ENCODE measurements at places on chromosomes 3 and 15.
A peak's percentile ranks its signal among the peaks of the same experiment; 100 is the strongest.

GRCh38 chr3:184977796-184978195 is 165.8 kb downstream of the VPS8 start:
- DNase-seq: no peak

DNA sequence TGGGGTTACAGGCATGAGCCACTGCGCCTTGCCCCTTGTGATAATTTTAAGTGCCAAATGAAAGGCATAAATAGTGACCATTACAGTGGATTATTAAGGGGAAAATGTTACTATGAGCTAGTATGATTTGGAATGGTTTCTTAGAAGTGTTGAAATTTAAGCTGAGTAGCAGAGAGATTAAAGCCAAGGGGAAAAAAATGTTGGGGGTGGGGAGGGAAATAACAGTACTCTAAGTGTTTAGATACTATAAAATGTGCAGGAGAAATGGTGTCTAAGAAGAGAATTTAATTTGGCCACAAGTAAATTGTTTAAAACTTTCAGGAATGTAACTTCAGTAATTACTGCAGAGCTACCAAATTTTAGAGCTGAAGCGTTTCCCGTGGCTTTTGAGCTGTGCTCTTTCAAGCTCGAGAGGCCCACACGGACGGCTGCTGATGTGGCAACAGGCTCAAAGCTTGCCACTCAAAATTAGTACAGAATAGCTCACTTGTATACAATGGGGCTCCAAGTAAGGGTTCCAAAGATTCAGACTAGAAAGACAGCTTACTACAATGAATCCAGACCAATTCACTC is 23.9 kb upstream of the SLC12A8 start:
- no peak for DNase-seq

DNA sequence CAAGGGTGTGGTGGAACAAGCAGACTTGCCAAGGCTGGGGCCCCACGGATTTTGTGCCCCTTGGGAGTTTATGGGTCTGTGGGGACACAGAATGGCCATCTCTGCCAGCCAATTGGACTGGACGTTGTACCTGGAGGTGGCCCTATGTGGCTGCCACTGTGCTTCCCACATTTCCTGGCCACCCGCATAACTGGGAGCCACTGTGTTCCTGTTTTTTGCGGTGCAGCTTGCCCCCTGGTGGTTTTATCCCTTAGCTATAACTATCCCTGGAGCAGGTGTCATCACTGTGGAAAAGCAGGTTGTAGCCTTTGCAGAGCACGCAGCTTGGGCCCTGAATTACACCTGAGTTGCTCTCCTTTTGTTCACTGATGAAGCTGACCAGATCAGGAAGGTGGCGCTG is 306.3 kb downstream of the ZPLD1 start:
- DNase-seq: peak; percentile 34

GRCh38 chr3:110301781-110302180 is 769.8 kb upstream of the NECTIN3 start:
- DNase-seq: no peak

- DNase-seq: no peak
These were observed 102.6 kb upstream of the SLC6A6 start for GRCh38 chr3:14299767-14300166.

GRCh38 chr3:28406241-28406640 is 57.6 kb upstream of the AZI2 start:
- DNase-seq: no peak

- no peak for DNase-seq
These were observed 3.7 kb upstream of the LSG1 start for GRCh38 chr3:194675680-194676079.

DNA sequence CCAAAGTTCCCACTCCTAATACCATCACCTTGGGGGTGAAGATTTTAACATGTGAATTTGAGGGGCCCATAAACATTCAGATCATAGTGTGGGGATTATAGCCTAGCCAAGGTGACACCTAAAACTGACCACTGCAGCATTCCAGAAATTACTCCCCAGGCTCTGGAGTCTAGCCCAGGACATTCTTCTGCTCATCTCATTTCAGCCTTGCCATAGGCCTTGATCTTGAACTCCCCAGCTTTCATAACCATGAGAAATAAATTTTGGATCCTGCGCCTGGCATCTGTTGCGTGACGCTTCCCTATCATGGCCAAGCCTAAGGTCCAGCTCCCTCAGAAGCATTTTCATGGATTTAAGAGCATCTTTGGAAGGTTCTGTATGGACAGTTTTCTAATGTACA is 502.9 kb upstream of the THBS1 start:
- no peak for DNase-seq

- no peak for DNase-seq
These were observed 114.0 kb upstream of the RGMA start for GRCh38 chr15:93203036-93203435.

- DNase-seq: no peak
These were observed 405.9 kb downstream of the ROBO1 start for GRCh38 chr3:79361748-79362378.

GRCh38 chr15:86106306-86106705 is 26.6 kb downstream of the AGBL1 start:
- DNase-seq: no peak

DNA sequence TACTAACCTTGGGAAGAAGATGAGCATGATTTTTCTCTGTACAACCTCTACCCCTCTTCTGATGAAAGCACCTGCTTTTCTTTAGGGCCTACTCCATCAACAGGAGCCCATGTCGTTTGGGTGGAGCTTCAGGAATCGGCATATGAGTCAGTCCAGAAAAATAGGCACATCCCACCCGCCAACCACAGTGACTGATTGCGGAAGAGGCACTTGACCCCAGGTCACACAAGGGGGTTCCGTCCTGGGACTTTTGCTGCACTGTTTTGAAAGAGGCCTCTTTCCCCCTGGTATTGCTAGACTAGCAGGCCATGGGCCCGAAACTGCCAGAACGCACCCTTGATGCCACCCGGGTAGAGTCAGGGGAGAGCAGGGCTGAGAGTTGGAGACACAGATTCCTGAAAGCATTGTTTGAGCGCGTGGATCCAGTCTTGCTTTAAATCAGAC is 19.3 kb upstream of the NRROS start:
- DNase-seq: no peak

DNA sequence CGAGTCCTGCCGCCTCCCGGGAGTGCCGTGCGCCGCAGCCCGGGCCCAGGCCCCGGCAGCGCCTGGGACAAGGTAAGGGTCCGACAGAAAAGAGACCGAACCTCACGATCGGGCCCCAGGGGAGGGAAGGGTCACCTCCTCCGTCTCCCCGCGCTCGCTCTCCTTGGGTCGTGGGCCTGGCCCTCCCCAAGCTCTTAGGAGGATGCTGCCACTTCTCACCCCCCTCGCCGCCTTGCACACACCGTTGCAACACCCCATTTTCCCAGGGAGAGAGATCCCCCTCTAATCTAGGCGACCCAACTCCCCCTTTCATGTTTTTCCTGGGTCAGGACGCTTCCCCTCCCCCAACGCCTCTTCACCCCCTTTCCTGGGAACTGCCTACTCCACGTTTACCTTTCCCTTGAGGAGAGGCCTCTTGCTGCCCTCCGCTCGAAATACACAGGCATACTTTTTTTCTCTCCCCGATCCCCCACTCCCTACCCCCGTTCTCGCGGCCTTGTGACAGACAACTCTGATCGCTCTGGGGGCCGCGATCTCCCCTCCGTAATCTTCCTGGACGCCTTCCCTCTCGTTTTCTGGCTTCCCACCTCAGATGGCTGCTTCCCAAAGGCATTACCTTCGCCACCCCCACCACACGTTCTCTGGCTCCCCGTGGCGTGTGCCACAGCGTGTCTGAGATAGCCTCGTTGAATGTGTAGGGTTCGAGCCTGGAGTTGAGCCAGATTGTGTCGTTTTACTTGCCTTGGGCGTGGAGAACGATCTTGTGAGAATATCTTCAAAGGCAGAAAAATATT is 688 bp downstream of the SETD5 start:
- DNase-seq: peak; percentile 41

DNA sequence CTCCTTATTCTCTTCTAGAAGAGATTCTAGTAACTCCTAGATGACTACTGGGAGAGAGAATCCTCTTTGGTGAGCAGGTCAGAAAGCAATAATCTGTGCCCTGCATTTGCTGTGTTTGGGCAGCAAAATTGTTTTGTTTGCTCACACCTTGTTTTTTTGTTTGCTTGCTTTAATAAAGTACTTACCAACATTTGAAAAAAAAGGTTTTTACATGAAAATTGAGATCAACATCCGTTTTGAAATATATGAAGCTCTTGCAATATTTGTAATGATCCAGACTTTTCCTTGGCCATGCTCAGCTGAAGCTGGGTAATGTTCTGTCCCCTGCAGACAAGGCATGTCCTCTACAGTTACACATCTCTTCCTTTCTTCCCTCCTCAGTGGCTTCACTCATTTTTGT is 62.2 kb downstream of the DIPK2A start:
- no peak for DNase-seq

GRCh38 chr15:31399544-31400171 is 73.0 kb downstream of the KLF13 start:
- DNase-seq: no peak

DNA sequence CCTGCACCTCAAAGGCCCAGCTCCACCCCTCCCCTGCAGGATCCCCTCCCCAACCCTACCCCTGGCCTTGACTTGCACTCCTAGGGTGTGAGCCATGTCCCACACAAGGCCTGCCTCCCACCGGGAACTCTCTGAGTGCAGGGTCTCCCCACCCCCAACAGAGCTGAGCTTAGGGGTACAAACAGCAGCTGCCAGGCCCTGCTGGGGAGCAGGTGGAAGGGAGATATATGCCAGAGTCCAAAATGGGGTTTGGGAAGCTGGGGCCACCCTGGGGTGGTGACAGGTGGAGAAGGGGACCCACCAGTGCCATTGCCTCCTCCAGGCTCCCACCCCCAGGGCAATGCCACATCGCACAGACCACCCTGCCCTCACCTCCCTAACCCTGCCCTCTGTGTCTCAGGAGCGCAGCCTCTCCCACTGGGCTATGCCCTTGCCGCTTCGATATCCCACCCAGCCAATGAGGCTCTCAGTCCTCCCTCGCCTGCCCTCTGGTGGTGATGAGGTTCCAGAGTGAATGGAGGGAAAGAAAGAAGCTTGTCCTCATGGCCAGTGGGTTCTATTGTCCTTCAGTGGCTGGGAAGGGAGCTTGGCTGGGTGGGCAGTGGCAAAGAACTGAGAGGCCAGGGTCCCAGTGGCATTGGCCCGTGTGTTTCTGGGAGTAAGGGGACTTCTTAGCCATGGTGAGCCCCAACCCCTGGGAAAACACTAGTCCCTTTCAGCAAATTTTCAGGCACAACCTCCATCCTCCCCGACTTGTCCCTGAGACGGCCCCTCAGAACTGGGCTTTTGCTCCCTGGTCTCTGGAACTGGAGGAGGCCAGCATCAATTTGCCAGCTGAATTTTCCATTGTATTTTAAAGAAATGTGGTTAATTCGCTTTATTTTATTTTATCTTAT is 46.8 kb downstream of the CYP11A1 start:
- peak; percentile 71 for DNase-seq

- no peak for DNase-seq
These were observed 266.9 kb upstream of the NR2E3 start for GRCh38 chr15:71543413-71543812.

DNA sequence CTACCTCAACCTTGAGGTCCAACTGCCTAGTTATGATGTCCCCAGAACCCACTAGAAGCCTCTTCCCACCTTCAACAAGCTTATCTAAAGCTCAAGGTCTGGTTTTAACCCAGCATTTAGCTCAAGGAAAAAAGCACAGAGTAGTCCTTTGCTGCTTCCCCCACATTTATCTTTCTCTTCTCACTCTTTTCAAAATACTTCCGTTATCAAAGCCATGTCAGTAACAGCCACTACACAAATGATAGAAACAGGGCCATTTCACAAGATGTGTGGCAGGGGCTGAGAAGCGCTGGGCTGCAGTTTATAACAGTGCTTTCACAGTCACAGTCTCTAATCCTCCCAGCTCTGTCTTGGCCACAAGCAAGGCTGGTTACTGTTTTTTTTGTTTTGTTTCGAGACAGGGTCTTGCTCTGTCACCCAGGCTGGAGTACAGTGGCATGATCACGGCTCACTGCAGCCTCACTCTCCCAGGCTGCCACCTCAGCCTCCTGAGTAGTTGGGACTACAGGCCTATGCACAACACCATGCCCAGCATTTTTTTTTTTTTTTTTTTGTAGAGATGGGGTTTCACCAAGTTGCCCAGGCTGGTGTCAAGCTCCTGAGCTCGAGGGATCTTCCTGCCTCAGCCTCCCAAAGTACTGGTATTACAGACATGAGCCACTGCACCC is 218.8 kb downstream of the OSBPL10 start:
- no peak for DNase-seq

DNA sequence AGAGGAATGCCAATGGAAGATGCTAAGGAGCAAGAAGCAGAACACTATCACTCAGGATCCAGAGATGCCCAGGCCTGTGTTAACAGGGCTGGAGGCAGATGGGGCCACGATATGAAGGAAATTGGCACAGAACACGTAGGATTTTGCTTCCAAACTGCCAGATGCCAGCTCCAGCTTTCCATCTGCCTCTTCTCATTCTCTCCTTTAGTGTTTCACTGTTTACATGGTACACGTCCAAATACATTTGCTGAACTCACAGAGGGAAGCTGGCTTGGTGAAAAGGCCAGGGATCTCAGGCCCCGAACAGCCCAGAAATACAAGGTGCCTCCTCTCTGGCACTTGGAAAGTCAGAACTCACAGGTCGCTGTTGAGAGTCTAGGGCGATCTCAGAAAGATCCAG is 187.0 kb downstream of the NTRK3 start:
- no peak for DNase-seq

GRCh38 chr15:25173241-25174028 is 218.6 kb downstream of the SNRPN start:
- DNase-seq: no peak

DNA sequence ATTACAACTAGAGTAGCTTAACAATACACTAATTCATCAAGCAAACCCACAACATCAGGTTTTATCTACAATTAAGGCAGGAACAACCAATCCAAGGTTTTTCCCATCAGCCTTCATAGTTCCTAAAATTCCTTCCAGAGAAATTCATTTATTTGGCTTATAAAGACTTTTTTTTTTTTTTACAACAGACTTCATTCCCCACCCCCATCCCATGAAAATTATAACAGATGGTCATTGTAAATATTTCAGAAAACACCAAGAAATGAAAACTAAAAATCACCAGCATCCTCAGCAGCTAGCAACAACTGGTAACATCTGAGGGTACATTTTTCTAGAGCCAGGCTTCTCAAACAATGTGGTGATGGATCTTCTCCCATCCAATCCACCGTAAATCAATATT is 11.0 kb downstream of the SH3BP5 start:
- DNase-seq: no peak

DNA sequence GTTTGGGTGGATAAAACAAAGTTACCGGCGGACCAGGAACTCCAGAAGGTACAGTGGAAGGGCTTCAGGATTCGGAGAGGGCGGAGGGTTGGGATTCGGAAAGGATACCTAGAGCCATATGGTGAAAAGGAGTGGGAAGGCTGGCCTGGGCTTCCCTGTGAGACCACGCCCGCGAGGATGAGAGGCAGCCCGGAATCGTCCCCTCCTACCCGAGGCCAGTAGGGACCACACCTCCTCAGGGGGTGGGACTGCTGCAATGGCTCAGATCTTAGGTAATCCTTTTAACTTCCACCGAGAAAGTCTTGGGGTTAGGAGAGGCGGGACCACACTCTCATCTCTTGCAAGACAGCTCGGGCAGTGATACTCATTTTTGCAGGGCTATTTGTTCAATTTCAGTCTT is 511.3 kb downstream of the OCA2 start:
- no peak for DNase-seq
